SW480 (cell line): ENCODE measurements at places on chromosomes 2 and 18.
A peak's percentile ranks its signal among the peaks of the same experiment; 100 is the strongest.

GRCh38 chr2:134936691-134937090, 18.1 kb downstream of the CCNT2 start:
- no peak for DNase-seq

DNA sequence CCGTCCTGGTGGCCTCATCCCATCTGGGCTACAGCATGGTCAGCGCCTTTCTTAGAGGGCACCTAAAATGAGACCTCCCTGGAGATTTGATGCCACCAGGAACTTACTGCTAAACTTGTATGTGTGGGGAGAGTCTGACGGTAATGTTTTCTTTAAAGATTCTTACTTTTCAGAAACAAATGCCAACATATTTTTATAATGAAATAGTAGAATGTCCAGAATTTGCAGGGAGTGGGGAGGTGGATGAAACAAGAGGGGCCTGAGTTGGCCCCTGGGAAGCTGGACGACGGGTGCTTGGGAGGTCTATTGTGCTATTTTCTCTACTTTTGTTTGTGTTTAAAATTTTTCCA, 118.8 kb upstream of the CTDP1 start:
- no peak for DNase-seq

- DNase-seq, result no peak
Measured at GRCh38 chr18:48727681-48728080, 188.8 kb downstream of the CTIF start.

DNA sequence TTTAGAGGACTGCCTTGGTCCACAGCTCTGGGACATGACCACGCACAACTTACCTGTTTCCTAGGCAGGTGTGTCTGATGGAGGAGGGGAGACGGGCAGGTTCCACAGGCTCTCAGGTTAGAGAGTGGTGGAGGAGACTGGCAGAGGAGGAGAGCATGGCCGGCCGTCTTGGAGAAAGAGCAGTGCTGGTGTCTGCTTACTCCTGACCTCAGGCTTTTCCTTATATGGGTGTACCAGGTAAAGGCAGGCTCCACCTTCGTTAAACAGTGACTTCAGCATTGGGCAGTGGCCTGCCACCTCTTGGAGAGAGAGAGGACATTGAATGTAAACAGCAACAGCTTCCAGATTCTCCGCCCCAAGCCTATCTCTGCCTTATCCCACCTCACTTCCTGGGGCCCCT, at the start of gene CAPN13:
Gene CAPN13 (minus strand): TSS at position 198 of the 400 bp plus-strand sequence. CDS start 20,121 bp downstream, outside the sequence.
- DNase-seq, result peak; percentile 68

GRCh38 chr2:61770746-61771145, 83.1 kb downstream of the FAM161A start:
- DNase-seq, result peak; percentile 65

- peak; percentile 73 for DNase-seq
Measured at GRCh38 chr2:20223407-20224163, 1.3 kb downstream of the SDC1 start.

- no peak for DNase-seq
Measured at GRCh38 chr2:79210274-79210917, 50.8 kb upstream of the REG3A start.

DNA sequence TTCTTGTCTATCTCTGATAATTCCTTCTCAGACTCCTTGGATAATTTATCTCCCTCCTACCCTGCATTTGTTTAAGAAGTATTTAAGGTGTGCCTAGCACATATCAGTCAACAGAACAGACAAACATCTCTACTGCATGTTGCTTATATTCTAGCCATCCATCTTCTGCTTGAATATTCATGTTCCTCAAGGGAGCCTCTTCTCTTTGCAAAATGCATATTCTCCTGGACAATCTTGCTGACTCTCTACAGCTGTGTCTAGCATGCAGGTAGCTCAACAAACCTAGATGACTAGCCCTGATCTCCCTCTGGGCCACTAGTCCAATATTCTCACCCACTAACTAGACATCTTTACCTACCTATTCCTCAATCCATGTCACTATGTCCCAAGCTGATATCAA, 70.0 kb downstream of the AP1S3 start:
- DNase-seq, result no peak

- no peak for DNase-seq
Measured at GRCh38 chr2:119338272-119338671, 28.4 kb downstream of the C2orf76 start.

GRCh38 chr2:212906620-212907019, 244.8 kb downstream of the IKZF2 start:
- DNase-seq, result no peak

- DNase-seq, result no peak
Measured at GRCh38 chr2:39521876-39522517, 84.9 kb upstream of the MAP4K3 start.

DNA sequence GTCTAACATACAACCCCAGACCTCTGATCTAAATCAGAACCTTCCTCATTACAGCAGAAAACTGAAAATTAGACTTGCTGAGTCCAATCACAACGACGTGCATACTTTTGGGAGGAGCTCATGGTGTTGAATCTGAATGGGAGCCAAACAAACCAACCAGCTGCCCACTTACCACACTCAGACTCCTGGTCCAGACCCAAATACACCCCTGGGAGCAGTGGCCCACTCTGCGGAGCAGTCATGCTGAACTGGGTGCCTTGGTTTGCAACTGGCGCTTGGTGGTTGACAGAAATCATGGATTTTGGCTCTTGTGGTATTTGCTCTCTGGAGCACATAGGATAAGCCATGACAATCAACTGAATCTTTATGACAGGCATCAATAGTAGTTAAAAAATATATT, 253.6 kb upstream of the TNP1 start:
- DNase-seq, result no peak

- DNase-seq, result no peak
Measured at GRCh38 chr2:21072477-21073242, 28.8 kb upstream of the APOB start.

DNA sequence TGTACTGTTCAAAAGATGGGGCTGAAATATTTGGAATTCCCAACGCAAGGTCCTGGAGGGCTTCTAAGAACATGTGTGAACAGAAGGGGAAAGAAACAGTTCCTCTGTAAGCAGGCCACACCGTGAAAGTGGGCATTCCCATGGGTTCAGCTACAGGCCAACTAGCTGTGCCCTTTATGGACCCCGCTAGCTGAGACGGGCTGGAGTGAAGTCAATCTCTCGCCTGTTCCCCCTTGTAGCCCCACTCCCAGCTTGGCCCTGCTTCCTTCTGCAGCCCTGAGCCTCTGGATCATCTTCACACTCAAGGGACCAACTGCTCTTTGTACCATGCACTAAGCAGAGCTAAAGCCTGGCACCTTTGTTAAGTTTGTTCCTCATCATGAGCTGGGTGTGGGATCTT, 55.4 kb downstream of the POLR1A start:
- DNase-seq, result no peak

- DNase-seq, result no peak
Measured at GRCh38 chr2:241469746-241470145, 38.6 kb downstream of the STK25 start.

DNA sequence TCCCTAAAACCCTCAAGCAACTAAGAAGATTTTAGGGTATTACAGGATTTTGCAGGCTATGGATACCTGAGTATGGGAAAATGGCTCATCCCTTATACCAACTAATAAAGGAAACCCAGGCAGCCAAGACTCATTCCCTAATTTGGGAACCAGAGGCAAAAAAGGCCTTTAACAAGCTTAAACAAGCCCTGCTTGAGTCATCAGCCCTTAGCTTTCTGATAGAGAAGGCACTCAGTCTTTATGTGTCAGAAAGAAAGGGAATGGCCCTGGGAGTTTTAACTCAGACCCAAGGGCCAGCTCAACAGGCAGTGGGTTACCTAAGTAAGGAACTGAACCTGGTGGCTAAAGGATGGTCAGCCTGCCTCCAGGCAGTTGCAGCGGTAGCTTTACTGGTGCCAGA, 96.9 kb upstream of the RMP24 start:
- DNase-seq, result no peak

- DNase-seq, result no peak
Measured at GRCh38 chr2:64063924-64064331, 44.7 kb upstream of the VPS54 start.

GRCh38 chr18:5729983-5730699, 165.2 kb downstream of the TMEM200C start:
- DNase-seq, result no peak

DNA sequence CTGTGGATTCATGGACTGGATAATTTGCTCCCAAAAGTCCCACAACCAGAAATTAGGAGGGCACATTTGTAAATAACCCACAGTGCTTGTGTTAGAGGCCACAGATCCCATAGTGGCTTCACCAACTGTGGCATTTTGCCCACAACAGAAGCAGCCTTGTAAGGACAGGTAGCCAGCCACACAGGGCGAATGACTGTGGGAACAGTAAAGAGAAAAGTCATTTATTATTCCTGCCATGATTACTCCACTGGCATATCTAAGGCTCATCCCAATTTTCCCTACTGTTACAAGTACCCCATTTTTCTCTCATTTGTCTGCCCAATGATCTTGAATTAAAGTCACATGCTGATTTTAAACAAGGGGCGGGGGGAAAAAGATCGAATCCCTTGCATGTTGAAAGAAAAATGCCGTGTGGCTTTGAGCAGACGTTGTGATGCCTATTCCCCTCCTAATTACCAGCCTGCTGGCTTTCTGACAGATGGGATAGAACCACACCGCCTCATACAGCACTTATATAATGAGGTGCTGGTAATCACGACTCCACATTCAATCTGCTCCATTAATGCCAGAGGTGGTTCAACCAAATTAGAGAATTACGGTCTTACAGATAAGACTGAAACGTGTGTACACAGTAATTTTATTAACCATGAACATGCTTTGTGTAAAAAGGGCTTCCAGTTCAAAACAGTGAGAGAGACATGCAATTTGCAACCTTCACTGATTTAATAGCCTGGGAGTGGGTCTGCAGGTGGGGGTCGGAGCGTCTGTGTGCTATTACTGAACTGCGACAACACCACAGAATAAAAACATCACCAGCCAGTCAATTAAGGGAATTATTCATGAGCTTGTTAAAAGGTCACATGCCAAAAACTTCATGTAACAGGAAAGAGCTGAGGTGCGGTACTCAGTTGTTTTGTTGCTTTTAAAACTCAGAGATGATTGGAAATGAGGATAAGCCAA, 196.0 kb downstream of the TMEM163 start:
- no peak for DNase-seq

- no peak for DNase-seq
Measured at GRCh38 chr2:33839791-33840190, 240.7 kb upstream of the FAM98A start.

DNA sequence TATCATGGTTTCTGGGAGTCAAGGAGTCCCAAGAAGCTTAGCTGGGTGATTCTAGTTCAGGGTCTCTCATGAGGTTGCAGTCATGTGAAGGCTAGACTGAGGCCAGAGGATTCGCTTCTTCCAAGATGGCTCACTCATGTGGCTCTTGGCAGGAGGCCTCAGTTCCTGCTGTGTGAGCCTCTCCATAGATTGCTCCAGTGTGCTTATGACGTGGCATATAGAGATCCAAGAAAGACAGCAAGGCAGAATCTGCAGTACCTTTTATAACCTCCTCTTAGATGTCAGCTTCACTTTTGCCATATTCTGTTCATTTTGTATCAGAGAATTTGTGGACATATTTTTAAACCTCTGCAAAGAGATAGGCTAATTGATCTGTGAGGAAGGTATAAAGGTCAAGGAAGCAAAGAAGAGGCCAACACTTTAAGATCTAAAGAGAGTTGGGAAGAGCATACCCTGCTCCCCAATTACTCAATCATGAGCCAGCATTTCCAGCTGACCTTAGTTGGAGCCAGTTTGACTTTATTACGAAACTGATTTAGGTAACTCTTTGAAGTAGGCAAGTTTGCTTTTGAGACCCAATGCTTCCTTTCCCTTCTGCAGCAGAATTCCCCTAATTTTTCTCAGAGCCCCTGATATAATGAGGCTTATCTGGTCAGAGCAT, 134.7 kb downstream of the EML6 start:
- DNase-seq, result no peak

- no peak for DNase-seq
Measured at GRCh38 chr2:222250313-222250712, 48.5 kb downstream of the PAX3 start.

DNA sequence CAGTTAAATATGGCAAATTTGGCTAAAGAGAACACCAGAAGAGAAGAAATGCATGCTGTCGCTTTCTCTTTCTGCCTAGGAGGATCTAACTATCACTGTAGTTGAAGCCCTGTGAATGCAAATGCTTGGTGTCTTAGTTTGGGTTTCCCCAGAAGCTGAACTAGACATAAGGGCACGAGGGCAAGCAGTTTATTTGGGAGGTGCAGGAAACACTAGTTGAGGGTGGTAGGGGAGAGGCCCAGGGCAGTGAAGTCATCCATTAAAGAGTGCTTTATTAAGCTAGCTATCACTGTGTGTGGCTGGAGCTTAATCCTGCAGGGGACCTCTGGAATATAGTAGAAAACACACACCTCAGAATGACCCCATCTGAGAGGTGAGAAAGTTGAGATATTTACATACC, 639.8 kb upstream of the ZEB2 start:
- DNase-seq, result no peak

DNA sequence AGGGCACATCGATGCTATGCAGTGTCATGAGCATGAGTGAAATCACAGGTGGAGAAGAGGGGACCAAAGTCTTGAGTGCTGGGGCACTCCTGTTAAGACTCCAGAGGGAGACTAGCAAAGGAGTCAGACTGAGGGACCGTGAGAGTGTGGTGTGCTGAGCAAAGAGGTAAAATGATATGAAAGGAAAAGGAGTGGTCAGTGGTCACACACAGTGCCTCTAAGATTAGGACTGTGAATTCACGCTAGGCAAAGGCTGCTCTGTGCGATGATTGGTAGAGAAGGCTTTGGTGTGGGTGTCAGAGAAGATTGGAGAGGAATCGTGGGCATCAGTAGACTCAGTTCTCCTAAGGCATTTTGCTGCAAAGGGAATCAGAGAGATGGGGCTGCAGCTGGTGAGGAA, 12.8 kb downstream of the SOCS6 start:
- no peak for DNase-seq

DNA sequence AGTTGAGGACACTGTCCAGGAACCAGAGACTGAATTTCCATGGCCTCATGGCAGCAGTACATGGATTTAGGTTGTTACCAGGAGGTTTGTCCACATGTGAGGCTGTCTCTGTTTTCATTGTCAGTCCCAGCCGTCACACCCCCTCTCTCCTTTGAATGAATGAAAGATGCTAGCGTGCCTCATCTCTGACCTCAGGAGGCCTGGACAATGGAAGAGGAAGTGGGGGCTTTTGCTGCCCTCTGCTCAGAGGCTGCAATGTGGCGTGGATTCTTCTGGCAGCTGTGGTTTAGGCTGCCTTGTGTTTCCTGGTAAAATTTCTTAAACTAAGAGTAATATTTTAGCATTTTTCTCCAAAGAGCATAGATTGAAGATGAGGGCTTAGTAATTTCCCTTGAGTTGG, 47.5 kb downstream of the RAB31 start:
- no peak for DNase-seq

DNA sequence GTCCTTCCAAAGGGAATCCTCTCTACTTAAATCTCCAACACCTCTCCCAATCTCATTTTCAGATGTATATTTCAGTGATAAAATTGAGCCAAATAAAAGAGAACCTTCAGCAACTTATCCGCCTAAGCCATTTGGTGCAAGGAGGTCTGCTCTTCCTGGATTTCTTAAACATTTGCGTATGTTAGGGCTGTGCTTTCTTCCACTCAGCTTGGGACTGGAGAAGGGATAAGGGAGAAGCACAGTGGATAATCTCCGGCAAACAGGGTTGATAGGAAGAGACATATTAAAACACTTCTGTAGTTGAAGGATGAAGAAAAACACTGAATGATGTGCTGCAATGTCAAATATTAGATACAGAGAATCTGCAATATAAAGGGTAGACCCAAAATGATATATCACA, 796.2 kb downstream of the KCNJ3 start:
- DNase-seq, result no peak
